A172 (cell line): ENCODE measurements at places on chromosomes 11 and 22. TPM values are rescaled to one million over a fixed set of nuclear protein-coding genes. Genes with fewer than 3 reads are reported as not detected.
A peak's percentile ranks its signal among the peaks of the same experiment; 100 is the strongest.

ANO1 gene
- total RNA-seq = 1.8 and 2.6 TPM in 2 replicates

RIC3 gene
- 1.1 TPM in 1 of 2 replicates, not detected in the other for total RNA-seq

SLC1A2 gene
- 0.12 and 0.41 TPM in 2 replicates for total RNA-seq

ADAMTS15 gene
- 0.67 and 1.0 TPM in 2 replicates for total RNA-seq

CARD10 gene
- total RNA-seq = 20.4 and 41.0 TPM in 2 replicates

ACRV1 gene
- total RNA-seq = not detected in 2 replicates

DNA sequence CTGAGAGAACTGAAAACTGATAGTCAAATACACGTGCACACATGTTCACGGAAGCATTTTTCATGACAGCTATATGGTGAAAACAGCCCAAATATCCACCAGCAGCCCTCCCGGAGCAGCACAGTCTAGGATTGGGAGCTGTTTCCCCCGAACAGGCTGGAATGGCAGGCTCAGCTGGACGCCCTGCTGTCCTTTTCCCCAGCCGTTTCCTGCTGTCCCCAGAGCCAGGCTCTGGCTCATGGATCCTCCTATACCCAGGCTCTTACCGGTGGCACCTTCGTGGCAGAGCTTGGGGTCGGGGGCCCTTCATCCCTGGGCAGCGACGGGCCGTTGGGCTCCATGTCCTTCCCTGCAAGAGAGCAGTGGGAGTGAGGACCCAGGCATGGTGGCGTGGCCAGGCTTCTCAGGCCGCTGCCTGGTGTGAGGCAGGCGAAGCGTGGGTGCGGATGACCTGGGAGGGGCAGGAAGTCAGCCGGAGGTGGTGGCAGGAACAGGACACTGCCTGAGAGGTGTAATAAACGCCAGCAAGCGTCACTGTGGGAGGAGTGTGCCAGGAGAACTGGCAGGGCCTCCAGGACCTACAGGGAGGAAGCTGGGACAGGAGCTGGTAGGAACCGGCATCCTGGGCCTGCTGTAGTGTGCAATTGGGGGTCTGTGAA lies 38.8 kb downstream of the OSBPL5 start:
- no peak for DNase-seq

DNA sequence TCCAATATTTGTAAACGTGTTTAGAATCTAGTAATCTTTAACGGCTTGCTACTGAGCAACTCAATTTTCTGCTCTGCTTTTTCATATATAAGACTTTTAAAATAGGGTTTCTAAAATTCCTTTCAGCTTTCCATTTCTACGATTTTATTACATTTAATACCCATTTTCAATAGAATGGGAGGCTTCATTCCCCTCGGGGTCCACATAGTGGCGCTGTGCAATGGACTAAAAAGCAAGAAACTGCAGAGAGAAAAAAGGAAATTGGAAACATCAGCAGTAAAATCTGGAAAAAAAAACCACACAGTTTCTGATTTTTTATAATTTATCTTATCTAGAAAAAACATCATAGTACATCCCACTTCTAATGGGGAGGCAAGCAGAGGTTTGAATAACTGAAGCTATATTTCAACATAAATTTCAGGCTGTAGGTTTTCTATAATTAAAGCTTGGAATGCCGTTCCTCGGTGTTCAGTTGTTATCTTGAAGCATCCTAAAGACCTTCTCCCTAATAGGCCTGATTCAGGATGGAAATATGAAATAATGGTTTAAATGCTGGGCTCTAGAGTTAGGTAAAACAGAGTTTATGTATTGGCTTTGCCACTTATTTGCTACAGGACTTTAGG lies 18.7 kb upstream of the JHY start:
- DNase-seq = peak; percentile 6

DNA sequence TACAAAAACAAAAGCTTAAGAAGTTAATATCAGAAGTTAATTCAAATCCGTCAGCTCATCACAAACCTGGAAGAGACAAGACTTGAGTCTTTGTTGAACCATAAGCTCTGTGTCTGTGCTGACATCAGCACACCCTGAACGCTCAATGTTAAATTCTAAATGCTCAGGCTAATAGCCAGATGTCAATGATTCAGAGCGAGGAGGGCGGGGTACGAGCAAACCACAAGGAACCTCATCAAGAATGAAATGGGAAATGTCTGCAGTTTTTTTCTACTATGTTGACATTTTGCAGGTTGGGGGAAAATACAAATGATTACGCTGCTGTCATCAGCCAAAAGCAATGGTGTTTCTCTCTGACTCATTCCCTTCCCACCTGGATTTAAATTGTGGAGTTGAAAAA lies 1057.2 kb downstream of the NTM start:
- peak; percentile 54 for DNase-seq

DNA sequence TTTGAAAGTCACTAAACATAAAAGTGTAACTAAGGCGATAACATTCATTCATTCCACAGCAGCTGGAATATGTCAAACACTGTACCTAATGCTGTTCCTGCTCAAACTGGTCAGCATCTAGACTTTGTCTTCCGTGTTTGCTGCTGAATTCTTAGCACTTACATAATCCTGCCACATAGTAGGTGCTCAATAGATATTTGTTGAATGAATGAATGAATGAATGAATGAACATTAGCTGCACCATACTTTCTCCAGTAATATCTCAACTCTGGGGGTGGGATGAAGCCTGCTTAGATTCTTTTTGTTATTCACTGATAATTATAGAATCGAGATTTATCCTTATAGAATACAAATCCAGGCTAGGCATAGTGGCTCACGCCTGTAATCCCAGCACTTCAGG lies 6.6 kb upstream of the RNF169 start:
- DNase-seq = no peak
